ENCODE measurements at places on chromosomes 12 and 14.

DNA sequence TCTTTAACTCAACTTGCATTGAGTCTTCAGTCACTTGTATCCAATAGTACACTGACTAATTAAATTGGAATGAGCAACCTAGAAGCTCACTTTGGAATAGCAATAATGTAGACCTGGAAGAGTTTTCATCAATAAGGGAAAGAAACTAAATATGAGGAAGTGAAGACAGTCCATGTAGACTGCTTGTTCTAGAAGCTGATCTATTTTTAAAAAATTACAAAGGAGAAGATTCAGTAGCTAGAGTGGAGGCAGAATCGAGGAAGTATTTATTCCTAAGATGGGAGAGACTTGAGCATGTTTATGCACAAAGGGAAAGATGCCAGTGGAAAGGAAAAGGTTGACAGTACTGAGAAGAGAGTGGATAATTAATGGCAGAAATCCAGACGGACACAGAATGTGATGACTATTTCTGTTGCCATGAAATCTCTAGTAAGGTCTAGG, 156.3 kb upstream of the PDE3A start:
- no peak for DNase-seq

DNA sequence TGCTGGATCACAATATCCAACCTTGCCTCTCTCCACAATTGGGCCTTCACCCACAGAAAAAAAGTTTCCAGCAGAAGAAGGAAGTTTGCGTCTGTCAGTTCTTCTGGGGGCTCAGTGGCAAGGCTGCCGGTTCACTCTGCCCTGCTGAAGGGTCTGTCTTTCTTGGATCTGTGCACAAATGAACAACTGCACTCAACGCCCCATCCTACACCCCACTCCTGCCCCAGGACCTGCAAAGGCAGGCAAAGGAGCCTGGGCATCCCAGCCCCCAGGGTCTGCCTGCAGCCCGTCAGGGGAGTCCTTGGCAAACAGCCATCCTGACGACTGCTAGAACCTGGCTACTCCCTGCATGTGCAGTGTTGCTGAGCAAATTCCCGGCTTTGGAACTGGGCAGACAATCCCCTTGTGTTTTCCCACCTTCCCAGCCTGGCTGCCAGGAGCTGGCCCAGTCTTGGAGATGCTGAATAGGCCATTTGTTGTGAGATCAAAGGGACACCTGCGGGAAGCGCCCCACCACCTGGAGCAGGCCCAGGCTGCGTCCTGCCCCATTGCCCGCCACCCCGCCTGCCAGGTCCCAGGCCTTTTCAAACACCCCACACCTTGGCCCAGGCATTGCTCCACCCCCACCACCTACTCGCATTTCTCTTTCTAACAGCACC, 311.9 kb downstream of the BCL11B start:
- no peak for DNase-seq

- DNase-seq: no peak
Observed at GRCh38 chr14:83007641-83008225, 1474.1 kb upstream of the SEL1L start.

DNA sequence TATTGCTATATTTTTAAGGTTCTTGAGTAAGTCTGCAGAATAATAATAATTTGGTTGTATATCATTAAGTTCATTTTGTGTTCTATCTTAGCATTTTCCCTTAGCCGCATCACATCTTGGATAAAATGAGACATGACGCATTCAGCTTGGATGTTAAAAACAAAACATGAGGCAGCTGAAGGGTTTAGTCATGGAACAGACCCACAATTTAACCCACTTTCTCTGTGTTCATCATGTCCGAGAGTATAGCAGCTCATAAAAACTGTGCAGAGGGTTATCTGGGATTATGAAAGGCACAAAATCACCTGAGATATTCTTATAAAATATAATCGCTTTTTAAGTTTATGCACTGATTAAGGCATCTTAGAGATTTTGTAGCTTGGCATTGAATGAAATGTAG, 219.3 kb downstream of the TRHDE start:
- no peak for DNase-seq

DNA sequence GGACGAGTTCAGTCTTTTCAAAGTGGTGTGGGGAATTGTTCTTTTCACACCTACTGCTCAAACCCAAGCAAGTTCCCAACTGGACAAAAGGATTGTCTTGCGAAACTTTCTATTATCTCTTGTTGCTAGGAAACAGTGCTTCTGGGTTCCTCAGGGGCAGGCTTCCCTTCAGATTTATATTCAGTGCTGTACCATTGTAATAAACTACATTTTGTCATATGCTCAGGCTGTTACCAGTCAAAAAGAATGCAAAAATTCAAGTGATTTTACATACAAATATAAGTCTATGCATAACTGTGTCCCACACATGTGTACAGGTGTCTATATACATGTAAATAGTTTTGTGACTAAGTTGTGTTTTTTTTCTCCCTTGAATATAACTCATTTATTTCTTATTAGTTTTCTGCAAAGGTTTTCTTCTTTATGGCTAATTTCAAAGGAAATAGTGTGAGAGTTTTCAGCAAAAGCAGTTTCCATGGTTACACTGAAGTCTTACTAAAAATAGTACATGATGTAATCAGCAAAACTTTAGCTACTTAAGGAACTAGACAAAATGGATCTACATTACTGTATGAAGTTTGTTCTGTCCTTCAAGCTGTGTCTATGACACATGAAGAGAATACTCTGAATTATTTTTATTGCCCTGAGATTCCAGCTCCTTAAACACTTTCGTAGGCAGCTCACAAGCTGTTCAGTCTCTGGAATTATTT, 430.2 kb upstream of the TMPO start:
- no peak for DNase-seq

DNA sequence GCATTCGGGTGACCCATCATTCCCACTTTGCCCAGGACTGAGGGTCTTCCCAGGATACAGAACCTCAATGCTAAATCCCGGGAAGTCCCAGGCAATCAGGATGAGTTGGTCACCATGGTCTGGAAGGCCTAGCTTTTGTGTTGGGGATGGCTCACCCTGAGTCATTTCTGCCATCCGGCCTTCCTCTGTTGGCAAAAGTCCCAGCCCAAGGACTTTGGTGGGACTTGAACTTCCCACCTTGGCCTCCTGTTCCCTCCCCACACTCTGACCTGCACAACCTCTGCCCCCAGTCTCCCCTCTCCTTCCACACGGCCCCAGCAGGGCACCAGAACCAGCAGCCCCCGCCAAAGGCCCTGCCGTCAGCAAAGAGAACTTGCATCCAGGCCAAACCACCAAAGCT, 24.6 kb upstream of the NCOR2 start:
- no peak for DNase-seq

DNA sequence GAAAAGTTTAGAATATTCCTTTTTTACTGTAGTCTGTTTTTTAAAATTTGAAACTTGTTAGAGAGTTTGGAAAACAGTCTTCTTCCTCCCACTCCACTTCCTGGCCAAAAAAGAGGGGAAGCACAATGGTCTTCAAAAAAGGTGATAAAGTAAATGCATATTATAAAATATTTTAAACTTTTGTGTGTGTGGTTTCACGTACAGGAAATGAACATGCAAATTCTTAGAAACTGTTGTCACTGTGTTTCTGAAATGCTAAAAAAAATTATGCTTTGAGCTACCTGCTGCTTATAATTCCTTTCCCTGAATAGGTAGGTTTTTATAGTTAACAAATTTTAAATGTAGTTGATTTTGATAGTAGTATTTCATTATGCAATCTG, 2.9 kb downstream of the FGFR1OP2 start:
- no peak for DNase-seq

- DNase-seq: no peak
Observed at GRCh38 chr12:26172946-26173552, 22.3 kb upstream of the SSPN start.

DNA sequence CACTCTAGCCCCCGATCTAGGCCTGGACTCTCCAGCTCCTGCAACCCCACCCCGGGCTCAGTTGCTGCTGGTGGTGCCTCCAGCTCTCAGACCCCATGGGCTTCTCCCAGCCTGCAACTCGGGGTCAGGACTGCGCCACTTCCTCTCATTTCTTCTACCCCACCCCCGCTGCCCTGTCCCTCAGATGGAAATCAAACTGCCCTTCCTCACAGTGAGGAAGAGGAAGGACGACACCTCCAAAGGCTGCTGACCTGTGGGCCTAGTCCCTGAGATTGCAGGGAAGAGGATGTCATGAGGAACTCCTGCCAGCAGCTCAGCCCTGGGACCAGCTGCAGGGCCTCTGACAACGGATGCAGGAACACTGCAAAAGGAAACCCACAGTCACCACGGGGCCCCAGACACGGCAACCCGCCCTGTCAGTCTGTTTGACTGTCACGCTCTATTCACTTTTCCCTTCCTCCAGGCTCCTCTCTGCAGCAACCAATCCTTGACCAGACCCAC, 29.3 kb upstream of the PNMA1 start:
- peak; percentile 51 for DNase-seq

- DNase-seq: no peak
Observed at GRCh38 chr12:6963791-6964413, 6.6 kb downstream of the PHB2 start.
